ENCODE measurements at places on chromosomes 1 and 21.

DNA sequence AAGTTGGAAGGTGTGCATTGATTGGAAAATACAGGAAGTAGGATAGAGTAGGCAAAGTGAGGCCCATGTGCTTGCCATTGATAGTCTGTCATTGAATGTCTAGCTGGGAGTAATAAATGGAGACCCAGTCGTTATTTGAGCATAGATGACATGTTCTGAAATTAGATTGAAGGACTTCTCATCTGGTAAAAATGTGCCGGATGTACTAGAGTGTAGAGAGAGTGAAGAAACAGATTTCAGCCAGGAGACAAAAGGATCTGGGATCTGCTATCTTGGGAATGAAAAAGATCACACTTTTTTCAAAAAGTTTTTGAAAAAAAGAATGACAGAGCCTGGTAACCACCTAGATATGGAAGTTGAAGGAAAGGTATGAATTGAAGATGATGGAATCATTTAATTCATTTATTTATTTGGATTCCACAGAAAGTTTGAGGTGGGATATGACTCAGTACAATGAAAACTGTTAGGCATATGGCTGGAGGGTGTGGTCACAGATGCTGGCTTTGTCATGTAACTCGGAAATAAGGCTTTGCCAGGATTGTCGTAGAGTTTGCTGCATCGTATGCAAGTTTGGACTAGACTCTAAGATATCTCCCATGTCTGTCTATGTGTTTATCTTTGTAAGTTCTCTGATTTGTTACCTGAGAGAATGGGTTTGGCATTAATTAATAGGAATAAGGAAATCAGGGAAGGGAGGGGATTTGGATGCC, 137.1 kb downstream of the PBX1 start:
- DNase-seq, result no peak

- DNase-seq, result peak; percentile 14
Observed at GRCh38 chr1:1173793-1174415, at the start of gene TTLL10. TSS of gene TTLL10 (plus strand) at chr1:1173880. CDS start at chr1:1179216, 5,336 bp downstream.

DNA sequence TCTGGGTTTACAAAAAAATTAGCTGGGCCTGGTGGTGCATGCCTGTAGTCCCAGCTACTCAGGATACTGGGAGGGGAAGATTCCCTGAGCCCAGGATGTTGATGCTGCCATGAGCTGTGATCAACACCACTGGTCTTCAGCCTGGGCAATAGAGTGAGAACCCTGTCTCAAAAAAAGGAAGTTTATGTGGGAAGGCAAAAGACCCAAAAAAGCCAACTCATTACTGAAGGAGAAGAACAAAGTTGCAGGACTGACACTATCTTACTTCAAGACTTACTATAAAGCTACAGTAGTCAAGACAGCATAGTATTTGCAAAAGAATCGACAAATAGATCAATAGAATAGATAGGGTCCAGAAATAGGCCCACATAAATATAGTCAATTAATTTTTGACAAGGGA, 9.2 kb upstream of the PTGS2 start:
- no peak for DNase-seq

DNA sequence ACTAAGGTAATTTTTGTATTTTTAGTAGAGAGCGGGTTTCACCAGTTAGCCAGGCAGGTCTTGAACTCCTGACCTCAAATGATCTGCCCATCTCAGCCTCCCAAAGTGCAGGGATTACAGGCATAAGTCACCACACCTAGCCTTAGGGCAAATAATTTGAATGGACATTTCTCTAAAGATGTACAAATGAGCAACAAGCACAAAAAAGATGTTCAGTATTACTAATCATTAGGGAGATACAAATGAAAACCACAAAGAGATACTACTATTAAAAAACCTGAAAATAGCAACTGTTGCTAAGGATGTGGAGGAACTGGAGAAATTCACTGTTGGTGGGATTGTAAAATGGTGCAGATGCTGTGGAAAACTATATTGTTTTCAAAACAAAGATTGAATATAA, 79.1 kb downstream of the GABPA start:
- no peak for DNase-seq

GRCh38 chr1:184387069-184387475, 243 bp downstream of the C1orf21 start:
- DNase-seq, result no peak

DNA sequence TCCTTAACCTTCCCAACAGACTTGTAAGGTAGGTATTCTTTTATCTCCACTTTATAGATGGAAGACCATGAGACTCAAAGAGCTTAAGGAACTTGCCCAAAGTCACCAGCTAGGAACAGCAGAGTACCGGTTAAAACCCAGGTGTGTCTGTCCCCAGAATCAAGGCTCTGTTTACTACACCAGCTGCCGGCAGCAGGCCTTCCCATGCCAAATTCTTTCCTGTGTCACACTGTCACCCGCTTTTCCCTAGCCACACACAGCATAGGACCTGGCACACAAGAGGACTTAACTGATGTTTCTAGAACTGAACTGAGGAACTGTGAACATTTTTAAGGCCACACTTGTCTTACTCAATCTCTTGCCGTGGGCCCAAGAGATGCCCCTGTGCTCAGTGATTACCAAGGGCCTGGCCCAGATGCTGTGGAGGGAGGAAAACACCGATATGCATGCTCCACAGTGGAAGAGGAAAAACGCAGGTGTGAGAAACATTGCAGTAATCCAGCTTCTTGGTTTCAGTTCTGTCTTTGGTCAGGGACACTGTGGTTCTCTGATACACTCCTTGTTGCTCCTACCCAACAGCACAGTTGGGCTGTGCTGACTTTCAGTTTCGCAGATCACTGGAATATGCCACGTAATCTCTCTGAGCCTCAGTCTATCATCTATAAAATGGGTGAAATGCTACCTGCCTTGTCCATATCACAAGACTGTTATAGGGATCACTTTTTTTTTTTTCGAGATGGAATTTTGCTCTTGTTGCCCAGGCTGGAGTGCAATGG, 13.9 kb upstream of the LY9 start:
- no peak for DNase-seq

All from stimulated activated CD8-positive, alpha-beta memory T cell treated with anti-CD3 and anti-CD28 coated beads, Interleukin-7, amount 100 ng/mL, for 48 hours (primary cell).